ENCODE measurements at places on chromosomes 11 and 22.

- peak; percentile 32 for DNase-seq
These were observed 64.0 kb downstream of the CCDC81 start for GRCh38 chr11:86438685-86439084.

DNA sequence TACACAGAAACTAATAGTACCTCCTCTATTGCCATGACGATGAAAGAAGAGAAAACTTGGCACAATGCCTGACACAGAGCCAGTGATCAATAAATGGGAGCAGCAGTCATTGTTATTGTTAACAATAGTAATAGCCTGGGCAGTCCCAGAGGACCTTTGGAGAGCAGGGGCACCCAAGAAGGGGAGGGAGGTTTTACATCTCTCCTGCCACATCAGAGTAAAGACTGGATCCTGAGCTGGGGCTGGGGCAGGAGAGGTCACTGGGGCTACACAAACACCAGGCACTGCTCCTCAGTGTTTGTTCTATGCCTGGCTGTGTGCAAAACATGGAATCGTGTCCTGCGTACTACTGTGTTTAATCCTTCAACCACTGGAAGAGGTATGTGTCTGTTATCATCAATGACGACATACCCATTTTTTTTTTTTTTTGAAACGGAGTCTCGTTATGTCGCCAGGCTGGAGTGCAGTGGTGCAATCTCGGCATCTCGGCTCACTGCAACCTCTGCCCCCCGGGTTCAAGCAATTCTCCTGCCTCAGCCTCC lies 25.0 kb upstream of the CREB3L1 start:
- DNase-seq: no peak

DNA sequence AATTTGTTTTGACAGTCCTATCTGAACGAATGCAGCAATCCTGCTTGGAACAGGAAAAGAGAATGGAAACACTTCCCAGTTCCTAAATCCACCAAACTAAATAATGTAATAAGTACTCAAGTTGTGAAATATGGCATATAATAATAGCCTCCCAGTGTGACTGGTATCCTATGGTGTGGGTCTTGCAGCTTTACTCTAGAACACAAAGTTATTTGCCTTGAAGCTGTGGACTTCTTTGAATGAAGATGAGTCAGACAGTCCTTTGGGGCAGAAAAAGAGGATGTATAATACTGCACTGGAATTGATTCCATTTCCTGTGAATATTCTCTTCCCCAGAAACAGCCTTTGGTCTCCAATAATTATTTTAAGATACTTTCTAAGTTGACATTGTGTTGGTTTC lies 887.0 kb downstream of the KCNA4 start:
- no peak for DNase-seq

DNA sequence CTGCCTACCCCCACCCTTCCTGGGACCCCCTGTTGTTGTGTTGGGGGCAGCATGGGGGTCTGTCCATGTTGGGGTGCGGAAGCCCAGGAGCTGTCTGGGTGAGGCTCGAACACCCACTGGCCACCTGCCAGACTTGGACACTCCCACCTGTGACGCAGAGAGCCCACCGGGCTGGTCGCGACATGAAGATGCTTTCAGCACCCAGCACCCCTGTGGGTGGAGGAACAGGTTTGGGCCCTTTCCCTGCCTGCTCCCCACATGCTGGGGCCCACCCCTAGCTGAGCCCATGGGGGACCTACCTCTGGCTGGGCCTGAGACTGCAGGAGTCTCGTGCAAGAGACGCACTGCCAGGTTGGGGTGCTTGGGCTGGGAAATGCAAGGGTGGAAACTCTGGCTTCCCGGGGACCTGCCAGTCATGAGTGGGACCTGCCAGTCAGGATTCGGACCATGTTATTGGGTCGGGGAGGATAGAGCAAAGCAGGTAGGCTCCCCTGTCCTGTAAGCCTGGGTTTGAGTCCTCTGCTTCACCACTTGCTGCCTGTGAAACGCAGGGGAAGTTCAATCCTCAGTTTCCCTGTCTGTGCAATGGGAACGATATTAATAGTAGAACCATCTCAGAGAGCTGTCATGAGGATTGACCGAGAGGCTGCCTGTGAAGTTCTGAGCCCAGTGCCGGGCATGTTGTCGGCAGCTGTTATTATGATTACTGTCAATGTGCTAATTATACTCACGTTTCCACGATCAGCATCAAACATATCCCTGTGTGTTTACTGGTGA lies 24.1 kb downstream of the KIAA1671 start:
- DNase-seq: no peak

GRCh38 chr11:70091638-70092037 lies 13.5 kb downstream of the ANO1 start:
- DNase-seq: no peak

DNA sequence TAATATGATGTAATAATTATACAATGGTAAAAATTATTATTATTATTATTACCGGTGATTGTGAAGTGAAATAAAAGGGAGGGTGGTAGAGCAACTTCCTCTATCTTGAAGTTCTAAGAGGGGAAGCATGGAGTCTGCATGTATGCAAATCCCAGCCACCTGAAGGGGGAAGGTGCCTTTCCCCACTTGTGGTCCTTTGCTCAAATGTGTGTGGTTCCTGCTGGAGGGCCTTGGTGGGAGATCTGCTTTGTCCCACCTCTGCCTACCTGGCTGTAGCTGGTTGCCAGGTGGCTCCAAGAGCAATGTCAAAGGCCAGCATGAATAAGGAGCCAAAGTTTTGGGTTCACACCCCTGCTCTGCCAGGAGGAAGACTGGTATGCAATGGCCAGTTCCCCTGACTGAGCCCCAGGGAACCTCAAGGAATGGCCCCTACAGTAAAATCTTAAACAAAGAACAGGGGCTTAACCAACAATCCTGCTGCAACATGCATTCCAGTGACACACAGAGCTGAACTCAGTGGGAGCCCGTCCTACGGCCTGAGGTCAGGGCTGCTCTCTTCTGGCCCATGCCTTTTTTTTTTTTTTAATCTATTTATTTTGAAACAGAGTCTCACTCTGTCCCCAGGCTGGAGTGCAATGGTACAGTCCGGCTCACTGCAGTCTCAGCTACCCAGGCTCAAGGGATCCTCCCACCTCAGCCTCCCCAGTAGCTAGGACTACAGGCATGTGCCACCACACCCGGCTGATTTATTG lies 8.5 kb downstream of the TMEM132A start:
- DNase-seq: no peak

DNA sequence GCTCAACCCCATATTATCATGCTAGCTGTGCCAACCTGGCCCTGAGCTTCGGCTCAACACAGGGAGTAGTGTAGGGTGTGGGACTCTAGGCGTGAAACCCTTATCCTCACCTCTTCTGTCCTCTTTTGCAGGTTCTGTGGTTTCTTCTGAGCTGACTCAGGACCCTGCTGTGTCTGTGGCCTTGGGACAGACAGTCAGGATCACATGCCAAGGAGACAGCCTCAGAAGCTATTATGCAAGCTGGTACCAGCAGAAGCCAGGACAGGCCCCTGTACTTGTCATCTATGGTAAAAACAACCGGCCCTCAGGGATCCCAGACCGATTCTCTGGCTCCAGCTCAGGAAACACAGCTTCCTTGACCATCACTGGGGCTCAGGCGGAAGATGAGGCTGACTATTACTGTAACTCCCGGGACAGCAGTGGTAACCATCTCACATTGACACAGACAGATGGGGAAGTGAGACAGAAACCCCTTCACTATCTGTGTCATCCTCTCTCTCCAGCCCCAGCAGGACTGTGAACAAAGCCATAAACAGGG lies 76.4 kb downstream of the GGTLC2 start:
- DNase-seq: no peak

- no peak for DNase-seq
These were observed 648 bp downstream of the PAFAH1B2 start for GRCh38 chr11:117144477-117145392.

DNA sequence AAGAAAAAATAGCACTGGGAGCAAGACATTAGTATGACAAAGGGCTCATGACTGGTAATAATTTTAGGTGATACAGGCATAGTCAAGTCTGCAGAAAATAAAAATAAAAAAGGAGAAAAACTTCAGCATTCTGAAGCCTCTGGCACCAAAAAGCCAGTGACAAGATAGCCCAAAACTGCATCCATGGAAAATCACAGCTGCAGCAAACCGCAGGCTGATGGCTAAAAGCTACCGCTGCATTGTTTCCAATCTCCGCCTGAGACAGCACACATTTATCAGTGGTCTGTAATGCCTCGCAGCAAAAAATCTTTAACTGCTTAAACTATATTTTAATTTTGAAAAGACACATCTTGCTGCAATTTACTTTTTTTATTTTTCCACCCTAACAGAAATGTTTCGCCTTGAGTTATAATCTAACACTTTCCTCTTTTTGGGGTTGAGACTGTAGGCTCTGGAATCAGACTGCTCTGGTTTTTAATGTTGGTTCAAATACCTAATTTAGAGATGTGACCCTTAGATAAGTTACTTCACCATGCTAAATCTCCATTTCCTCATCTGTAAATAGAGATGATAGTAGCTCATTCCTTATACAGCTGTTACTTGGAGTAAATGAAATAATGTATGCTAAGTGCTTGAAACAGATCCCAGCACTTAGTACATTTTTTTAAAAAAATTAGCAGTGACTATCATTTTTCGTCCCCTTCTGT lies 42.0 kb upstream of the FIBIN start:
- DNase-seq: no peak

DNA sequence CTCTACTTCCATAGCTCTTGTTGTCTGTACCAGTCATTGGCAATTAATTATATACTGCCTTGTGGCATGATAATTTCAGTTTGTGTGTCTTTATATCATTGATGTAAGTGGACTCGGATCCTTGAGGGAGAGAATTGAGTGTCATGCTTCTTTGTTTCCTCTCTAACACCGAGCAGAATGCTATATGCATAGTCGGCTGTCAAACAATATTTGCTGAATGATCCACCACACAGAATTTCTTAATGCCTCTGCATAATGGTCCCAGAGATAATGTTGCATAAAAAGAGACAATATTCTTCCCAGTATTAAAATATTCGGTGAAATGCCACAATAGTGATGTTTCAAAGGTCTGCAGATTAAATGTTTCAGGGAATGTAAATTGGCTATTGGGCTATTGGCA lies 664.8 kb downstream of the NTM start:
- DNase-seq: no peak

GRCh38 chr11:39542460-39542859 lies 1917.0 kb downstream of the LRRC4C start:
- no peak for DNase-seq

GRCh38 chr11:66860449-66860831 lies 3.6 kb downstream of the LRFN4 start:
- no peak for DNase-seq

- DNase-seq: no peak
These were observed 35.7 kb downstream of the TBCEL start for GRCh38 chr11:121059605-121060004.

DNA sequence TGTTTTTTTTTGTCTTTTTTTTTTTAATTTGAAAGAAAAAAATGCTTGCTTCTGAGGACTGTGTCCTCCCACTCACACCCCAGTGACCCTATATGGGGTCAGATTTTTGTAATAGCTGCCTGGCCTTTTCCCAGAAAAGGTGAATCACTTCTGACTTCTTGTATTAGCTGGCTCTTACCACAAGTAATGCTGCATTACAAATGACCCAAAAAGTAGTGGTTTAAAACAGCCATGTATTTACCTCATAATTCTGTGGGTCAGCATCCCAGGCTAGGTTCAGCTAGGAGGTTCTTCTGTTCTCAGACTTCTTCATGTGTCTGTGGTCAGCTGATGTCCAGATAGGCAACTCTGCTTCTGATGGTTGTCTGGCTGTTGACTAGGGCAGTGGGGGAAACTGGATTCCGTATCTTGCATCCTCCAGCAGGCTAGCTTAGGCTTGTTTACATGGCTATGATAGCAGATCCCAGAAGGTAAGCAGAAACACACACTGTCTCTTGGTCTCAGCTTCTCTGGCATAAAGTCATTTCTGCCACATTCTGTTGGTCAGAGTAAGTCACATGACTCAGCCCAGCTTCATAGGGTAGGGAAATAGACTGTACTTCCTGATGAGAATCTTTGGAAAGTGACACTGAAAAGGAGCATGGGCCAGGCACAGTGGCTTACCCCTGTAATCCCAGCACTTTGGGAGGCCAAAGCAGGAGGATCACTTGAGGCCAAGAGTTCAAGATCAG lies 19.5 kb downstream of the LHFPL7 start:
- no peak for DNase-seq

GRCh38 chr22:21929253-21929652 lies 23.4 kb downstream of the PPM1F start:
- no peak for DNase-seq

GRCh38 chr11:26719998-26720397 lies 1.9 kb downstream of the SLC5A12 start:
- DNase-seq: no peak

DNA sequence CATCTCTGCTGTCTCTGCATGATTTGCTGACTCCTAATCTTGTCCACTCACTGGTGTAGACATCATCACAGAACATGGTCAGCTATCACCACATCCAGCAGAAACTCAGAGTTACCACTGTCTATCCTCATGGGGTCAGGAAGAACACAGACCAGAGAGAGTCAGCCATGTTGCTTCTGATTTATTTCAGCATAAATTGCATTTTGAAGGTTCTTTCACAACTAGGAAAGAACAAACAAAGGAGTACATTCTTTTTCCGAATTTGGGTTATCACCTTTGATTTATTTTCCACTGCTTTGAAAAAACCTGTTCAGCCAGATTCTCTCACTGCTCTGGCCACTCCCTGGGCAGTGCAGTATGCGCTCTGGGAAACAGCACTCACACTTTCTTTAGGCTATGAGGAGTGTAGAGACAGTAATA lies 172.0 kb upstream of the MTMR2 start:
- no peak for DNase-seq

GRCh38 chr11:65225279-65226102 lies 36.3 kb upstream of the POLA2 start:
- DNase-seq: peak; percentile 17

GRCh38 chr11:113488931-113489351 lies 13.7 kb upstream of the DRD2 start:
- no peak for DNase-seq

DNA sequence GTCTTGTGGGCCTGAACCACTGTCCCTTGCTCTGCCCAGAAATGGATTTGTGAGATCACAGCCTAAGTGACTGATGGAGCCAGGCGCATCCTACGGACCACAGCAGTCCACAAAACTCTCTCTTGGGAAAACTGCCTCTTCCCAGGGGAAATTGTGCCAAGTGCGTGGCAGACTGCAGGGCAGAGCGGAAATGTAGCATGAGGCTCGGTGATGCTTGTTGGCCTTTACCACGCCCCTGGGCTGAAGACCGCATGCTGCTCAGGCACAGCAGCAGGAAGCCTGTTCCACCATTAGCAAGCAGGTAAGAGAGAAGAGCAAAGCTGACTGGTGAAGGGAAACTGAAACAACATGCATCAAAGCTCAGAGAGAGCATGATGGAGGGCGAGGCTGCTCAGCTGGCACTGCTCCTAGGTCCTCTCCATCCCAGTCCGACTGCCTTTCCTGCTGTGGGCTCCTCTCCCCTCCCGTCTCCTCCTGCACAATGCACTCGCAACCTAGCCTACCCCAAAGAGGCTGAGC lies 26.5 kb upstream of the SCARF2 start:
- no peak for DNase-seq

All from GM04504 (cell line).